Activated CD4-positive, alpha-beta memory T cell treated with anti-CD3 and anti-CD28 coated beads, Interleukin-2, amount 10 ng/mL, durations not matched to agents 7 days and 5 days (primary cell): ENCODE measurements at places on chromosomes 4 and X. TPM values are rescaled to one million over a fixed set of nuclear protein-coding genes. Genes with fewer than 3 reads are reported as not detected.

The CA5B gene
- total RNA-seq = 31.7 TPM

The OTUD6A gene
- not detected for total RNA-seq

DNA sequence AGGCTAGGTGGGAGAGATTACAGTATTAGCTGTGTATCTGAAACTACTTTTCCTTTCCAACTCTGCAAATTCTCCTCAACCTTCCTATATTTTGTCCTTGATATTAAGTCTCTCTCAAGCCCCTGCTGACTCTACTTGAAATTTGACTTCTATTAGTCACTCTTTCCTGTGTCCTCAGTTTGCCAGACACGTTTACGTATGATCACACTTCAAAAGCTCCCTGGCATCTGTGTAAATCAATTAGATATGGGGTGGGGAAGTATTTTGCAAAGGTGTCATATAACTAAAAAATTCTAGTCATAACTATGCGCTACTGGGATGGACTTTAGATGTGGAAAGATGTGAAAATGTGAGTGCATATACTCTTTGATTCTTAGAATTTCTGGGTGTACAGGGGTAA lies 67.4 kb upstream of the ARHGAP24 start:
- DNase-seq = no peak

- DNase-seq = no peak
These were observed 35.1 kb downstream of the SYTL4 start for GRCh38 chrX:100696699-100697351.

DNA sequence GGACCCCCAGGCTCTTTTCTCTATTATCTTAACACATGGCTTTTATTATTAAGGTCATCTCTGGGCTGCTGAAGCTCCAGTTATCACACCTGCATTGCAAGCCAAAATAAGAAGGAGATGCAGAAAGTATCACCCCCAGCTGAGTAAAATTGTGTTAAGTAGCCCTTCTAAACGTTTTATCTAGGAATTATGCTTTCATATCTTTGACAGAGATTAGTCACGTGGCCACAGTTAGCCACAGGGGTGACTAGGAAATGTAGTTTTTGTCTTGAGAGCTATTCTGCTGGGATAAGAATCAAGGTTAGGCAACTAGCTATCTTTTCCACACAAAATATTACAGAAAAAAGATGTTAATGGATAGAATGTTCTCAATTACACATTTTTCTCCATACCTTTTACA lies 102.1 kb downstream of the ANXA3 start:
- no peak for DNase-seq

GRCh38 chrX:10634392-10635161 lies 14.2 kb upstream of the MID1 start:
- DNase-seq = no peak

The UGT8 gene
- total RNA-seq = 0.25 TPM

GRCh38 chrX:46298821-46299220 lies 246.4 kb downstream of the ZNF674 start:
- DNase-seq = no peak

GRCh38 chrX:109623997-109624396 lies 975 bp downstream of the KCNE5 start:
- DNase-seq = no peak

- DNase-seq = no peak
These were observed 393.8 kb upstream of the CNKSR2 start for GRCh38 chrX:20980426-20980825.

DNA sequence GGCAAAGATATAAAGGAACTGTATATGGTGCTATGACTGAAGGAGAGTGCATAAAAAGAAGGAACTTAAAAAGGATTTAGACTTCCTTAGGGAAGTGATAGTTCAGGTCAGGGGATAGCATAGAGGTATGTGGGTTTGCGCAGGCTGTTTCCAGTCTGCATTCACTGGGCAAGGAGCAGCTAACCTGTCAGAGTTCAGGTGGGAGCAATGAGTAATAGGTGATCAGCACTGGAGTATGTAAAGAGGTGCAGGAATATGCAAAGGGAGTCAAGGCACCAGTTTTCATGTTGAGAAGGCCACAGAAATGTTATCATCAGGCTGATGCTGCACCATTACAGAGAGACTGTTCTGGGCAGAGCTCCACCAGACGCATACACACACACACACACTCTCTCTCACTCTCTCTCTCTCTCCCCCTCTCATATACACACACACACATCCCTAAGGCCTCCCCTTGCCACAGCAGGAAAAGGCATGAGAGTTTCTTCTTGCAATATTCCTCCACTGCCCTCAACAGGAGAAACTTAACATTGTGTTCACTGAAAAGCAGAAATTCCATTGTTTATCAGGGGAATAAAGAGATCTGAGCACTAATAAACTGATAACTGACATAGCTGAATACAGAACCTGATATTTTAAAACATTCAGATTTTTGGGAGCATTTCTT lies 256.4 kb upstream of the GRID2 start:
- no peak for DNase-seq

GRCh38 chr4:39054497-39054896 lies 7.5 kb upstream of the KLHL5 start:
- no peak for DNase-seq

The GLOD5 gene
- total RNA-seq = not detected

DNA sequence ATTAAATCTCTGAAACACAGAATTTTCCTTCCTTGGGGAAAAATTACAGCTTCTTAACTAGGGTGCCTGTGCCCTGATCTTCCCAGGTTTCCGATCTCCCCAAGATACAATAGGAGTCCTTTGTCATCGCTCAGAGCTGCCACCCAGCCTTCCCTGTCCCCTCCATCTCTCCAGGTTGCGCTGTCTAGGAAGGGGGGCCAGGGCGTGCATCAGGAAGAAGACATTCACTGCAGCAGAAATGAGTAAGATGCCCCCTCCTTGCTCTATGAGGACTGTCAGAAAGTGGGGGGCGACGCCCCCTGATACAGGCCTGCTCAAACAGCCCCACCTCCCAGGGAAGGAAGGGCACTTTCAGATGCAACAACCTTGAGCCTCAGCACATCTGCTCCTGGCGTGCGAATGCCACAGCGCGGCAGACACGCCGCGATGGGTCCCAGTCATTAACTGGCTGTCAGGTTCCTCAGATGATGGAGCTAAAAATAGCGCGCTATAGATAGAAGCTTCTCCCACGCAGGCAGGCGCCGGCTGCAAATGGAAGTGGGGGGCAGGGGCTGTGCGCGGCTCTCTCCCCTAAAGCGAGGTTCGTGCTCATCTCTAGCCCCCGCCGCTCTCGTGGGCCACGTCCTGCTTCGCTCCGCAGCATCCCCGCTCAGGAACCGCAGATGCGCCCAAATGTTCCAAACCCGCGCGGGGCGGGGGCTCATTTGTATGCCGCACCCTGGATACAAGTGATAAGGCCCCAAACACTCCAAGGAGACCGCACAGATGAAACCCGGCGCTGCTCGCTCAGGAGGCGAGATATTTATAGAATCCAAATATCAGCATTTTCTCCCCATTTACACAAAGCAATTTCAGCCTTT lies 57.6 kb upstream of the LGI2 start:
- no peak for DNase-seq

The ZFP92 gene
- 1.9 TPM for total RNA-seq

GRCh38 chr4:119628281-119629141 lies at the start of gene PDE5A:
Gene PDE5A, minus strand, starts transcription at chr4:119628804. Its CDS starts 133 bp downstream, at chr4:119628671.
- DNase-seq = peak; percentile 79

DNA sequence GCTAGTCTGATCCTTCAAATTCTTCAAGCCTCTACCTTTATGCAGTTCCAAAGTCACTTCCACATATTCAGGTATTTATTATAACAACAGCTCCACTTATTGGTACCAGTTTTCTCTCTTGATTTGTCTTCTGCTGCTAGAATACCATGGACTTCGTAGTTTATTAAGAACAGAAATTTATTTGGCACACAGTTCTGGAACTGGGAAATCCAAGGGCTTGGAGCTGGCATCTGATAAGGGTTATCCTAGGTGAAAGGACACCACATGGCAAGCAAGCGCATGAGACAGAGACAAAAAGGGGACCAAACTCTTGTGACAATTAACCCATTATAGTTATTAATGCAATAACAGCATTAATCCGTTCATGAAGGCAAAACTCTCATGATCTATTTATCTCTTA lies 600.5 kb upstream of the ATOH1 start:
- DNase-seq = no peak

DNA sequence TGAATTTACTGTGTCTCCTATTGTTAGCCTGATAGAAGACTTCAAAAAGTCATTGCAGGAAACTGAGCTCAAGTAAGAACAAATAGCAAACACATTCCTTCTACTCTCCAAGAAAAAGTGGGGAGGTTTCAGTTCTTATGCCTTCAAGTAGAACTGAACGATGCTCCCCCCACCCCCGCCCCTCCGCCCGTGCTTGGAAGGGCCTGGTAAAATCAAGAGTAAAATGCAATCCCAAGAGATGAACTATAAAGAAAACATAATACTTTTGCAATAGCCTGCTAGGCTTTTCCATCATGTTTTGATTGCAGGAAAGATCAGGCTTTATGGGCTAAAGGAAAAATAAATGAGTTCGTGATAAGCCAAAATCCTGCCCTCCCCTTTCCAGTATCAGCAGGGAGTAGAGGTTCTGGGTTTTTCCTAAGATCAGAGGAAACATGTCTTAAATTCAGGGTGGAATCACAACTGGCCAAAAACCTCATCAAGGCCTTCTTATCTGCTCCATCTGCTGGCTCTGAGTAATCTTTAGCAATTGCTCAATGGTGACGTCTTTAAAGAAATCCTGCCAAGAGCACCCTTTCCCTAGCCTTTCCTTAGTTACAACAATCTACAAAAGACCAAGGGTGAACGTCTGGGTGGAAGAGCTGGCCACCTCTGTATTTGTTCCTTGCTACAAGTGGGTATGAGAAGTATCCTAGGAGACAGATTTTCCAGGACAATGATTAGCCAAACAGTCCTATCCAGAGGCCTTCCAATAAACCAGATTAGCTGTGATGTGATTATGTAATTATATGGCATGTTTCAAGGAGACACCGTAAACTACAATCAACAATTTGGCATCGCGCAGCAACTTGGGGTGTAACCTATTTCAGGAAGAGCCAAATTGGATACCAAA lies 66.3 kb upstream of the FAM9C start:
- no peak for DNase-seq

DNA sequence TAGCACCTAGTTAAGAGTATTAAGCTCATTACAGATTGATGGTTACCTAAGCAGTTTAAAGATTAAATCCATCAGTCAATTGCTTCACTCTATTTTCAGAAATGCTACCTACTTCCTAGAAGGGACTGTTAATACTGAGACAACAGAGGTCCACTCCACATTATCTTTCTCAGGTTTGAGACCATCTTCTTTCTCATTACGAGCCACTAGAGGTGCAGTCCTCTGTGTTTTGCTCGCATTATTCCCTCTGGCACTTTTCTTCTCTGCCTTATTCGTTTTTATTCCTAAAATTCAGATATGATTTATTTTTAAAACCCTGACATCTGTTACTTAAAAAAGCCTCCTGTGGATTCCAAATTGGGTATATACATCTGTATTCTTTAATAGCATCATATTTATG lies 459.1 kb downstream of the FSTL5 start:
- no peak for DNase-seq

The ACSL1 gene
- total RNA-seq = 16.0 TPM

The CSAG1 gene
- not detected for total RNA-seq

GRCh38 chrX:19576742-19577141 lies 61.4 kb upstream of the MAP3K15 start:
- no peak for DNase-seq

- no peak for DNase-seq
These were observed 250.7 kb downstream of the ARAP2 start for GRCh38 chr4:35993606-35994005.

- no peak for DNase-seq
These were observed 60.8 kb downstream of the SUPT20HL2 start for GRCh38 chrX:24253030-24253429.

DNA sequence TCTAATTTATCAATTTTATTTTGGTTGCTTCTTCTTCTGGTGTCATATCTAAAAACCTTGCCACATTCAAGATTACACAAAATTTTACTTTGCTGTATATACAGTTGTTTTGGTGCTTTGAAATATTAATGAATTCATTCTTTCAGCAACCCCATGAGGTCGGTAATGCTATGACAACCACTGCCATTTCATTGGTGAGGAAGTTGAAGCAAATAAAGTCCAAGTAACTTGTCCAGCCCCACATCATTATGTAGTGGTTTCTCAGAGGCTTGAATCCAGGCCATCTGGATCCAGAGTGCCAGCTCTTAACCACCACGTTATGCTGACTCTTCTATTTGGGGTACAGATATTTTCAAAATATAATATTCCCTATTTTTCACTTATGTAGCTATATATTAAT lies 42.2 kb downstream of the UGT2A3 start:
- DNase-seq = no peak

GRCh38 chr4:85818700-85819099 lies 343.8 kb downstream of the ARHGAP24 start:
- DNase-seq = no peak

GRCh38 chr4:150949943-150950342 lies 65.1 kb downstream of the LRBA start:
- no peak for DNase-seq

DNA sequence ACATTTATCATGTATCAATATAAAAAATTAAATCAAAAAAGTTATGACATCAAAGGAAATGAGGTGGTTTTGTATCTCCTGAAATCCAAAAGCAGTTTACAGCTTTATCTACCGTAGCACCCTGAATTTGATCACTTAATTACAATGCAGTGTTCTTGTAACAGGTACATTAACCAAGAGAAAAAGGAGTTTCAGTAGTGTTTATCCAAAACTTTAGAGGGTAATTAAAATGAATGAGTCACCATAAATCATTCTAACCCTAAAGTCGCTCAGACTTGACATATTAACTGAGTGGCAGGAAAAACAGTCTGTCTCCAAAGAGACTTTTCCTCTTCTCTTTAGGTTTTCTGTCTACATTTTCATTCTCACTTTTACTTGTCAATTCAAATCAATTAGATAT lies 907.6 kb upstream of the EPHA5 start:
- no peak for DNase-seq

DNA sequence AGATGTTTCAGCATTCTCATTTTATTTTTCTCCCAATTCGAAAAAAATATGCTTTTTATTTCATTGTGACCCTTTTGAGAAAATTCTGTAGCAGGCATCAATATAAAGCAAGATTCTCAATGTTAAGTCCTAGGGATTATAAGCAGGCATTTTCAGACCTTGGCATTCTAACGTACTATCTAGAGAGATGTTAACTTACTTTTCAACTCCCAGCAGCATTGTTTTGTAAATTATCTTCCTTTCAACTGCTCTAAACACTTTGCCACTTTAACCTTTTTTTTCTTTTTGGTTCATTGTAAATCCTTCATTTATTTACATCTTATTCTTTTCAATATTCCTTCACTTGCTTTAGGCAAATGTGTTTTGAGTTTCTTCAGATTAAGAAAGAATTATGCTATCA lies 333.2 kb downstream of the ARHGAP24 start:
- DNase-seq = no peak

GRCh38 chr4:106149911-106150310 lies 166.1 kb downstream of the TBCK start:
- no peak for DNase-seq

GRCh38 chrX:147912093-147912801 lies 528 bp downstream of the FMR1 start:
- peak; percentile 30 for DNase-seq

DNA sequence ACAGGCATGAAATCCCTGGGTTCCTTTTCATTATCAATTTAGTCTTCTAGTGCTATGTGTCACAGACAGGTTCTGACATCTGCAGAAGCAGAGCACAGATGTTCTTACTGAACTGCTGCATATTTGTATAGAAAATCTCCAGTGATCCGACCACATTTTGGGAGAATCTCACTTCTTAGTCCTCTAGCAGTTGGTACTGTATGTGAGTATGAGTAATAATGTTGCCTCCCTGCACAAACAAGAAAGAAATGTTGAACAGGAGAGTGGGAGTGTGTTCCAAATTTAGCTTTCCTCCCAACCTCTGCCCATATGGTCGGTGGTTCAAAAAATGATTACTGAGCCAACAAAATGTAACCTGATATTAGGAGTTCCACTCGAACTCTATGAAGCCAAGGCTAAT lies 165.3 kb upstream of the GPC4 start:
- DNase-seq = no peak
